A549 treated with CORT108297 at 1 μM for 4 hours (cell line): ENCODE measurements at places on chromosomes 2 and 18. TPM values are rescaled to one million over a fixed set of nuclear protein-coding genes. Genes with fewer than 3 reads are reported as not detected.

ZCCHC2 gene
- total RNA-seq: 7.9 to 9.8 TPM (median 9.6 TPM) in 5 replicates

COX5B gene
- total RNA-seq: 267 to 330 TPM (median 317 TPM) in 5 replicates

INSIG2 gene
- 11.2 to 13.0 TPM (median 12.2 TPM) in 5 replicates for total RNA-seq

ZEB2 gene
- total RNA-seq: 3.4 to 8.0 TPM (median 5.3 TPM) in 5 replicates
